ENCODE measurements at places on chromosomes 1 and 21.

- H3K27me3 ChIP-seq, result no peaks in the 10 kb centered on the region
- peaks cover 88% of the 10 kb centered on the region for H3K36me3 ChIP-seq
- no peak overlapping the region for H3K27ac ChIP-seq
- H3K4me1 ChIP-seq, result peaks cover 7% of the 10 kb centered on the region
- DNase-seq, result no peak
- H3K4me3 ChIP-seq, result no peak overlapping the region
These were observed 17.2 kb downstream of the IFNAR2 start for GRCh38 chr21:33246963-33247362.

GRCh38 chr1:178941261-178941689 lies 70.4 kb upstream of the ANGPTL1 start:
- DNase-seq, result peak; percentile 70
- H3K27me3 ChIP-seq, result no peaks in the 10 kb centered on the region
- peaks cover 74% of the 10 kb centered on the region for H3K4me1 ChIP-seq
- H3K36me3 ChIP-seq, result no peaks in the 10 kb centered on the region
- peak overlapping the region; percentile 90 for H3K27ac ChIP-seq
- H3K4me3 ChIP-seq, result no peak overlapping the region

DNA sequence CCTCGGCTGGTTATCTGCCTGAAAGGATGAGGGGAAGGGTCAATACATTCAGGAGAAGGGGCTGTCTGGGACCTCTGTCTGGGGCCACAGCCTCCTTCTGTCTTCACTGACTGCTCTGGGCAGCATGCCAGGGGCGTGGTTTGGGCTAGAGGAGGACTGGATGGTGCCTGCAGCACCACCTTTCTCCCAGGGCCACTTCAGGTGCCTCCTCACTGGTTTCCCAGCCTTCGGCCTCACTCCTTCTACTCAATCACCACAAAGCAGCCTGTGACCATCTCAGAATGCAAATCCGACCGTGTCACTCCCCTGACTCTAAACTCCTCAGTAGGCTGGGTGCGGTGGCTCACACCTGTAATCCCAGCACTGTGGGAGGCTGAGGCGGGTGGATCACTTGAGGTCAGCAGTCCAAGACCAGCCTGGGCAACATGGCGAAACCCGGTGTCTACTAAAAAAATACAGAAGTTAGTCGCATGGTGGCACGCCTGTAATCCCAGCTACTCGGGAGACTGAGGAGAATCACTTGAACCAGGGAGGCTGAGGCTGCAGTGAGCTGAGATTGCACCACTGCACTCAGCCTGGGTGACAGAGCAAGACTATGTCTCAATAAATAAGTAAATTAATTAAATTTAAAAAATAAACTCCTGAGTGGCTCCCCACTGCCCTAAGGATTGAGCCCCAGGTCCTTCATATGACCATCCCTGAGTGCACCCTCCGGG lies 50.1 kb upstream of the ECE1 start:
- H3K4me3 ChIP-seq, result no peak overlapping the region
- H3K27ac ChIP-seq, result peak overlapping the region; percentile 95
- peaks cover 92% of the 10 kb centered on the region for H3K4me1 ChIP-seq
- H3K27me3 ChIP-seq, result no peaks in the 10 kb centered on the region
- DNase-seq, result no peak

DNA sequence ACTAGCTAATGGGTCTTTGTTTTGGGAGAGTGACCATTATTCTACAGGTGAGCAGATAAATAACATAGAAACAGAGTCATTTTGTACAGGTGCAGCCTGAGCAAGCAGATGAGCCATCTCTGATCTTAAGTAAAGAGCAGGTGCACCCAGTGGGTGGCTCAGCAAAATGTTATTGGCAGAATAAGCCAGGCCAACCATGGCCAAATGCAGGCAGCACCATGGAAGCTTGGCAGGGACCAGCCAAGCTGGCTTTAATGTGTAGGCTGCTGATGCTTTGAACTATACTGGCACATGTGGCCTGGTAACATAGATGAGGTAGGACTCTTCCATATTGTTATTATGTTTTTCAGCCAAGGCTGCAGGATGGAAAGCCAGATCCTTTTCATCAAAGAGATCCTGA lies 553.3 kb upstream of the ZRANB2 start:
- no peak overlapping the region for H3K27ac ChIP-seq
- H3K4me3 ChIP-seq, result no peak overlapping the region
- H3K27me3 ChIP-seq, result no peaks in the 10 kb centered on the region
- no peaks in the 10 kb centered on the region for H3K4me1 ChIP-seq
- no peak for DNase-seq

GRCh38 chr1:151715726-151716404 lies 738 bp downstream of the CELF3 start:
- H3K4me1 ChIP-seq, result peaks cover 37% of the 10 kb centered on the region
- no peak for DNase-seq
- H3K27me3 ChIP-seq, result peaks cover 29% of the 10 kb centered on the region
- H3K36me3 ChIP-seq, result no peaks in the 10 kb centered on the region

- no peak for DNase-seq
- no peaks in the 10 kb centered on the region for H3K36me3 ChIP-seq
- no peak overlapping the region for H3K27ac ChIP-seq
- H3K27me3 ChIP-seq, result no peaks in the 10 kb centered on the region
These were observed 622.9 kb downstream of the MATN1 start for GRCh38 chr1:30100524-30100862.

DNA sequence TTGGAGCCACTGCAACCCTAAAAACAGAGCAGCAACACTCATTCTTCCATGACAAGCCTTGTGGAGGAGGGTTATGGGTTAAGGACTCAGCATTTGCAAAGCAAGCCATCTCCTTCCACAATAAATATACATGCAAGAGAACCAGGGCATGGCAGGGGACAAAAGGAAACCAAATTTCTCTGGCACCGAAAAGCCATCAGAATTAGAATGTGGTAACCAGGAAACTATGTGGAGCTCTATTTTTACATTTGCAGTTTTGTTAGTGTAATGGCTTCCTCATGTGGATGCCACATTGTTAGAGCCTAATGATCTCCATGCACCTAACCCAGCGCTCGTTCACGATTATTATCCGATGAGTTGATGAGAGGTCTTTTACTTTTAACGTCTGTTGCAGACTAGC lies 91.7 kb downstream of the NAV1 start:
- no peaks in the 10 kb centered on the region for H3K27me3 ChIP-seq
- H3K4me3 ChIP-seq, result no peak overlapping the region
- peaks cover 42% of the 10 kb centered on the region for H3K4me1 ChIP-seq

DNA sequence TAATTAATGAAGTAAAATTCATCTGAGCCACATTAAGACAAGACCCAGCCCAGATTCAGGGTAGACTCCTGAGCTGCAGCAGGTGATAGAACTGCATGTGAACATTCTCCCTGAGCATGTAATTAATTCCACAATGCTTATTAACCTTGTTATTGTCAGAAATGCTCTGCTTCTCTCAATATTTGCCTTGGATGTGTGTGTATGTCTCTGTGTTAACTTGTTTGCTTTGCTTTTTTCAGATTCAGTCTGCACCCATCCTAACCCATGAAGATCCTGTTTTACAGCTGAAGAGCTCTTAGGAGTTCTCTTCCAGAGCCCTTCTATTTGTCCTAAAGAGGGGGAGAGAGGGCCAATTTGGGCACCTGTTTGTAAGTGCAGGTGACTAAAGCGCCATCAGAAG lies 143.2 kb upstream of the BMP8A start:
- DNase-seq, result no peak
- peaks cover 93% of the 10 kb centered on the region for H3K36me3 ChIP-seq
- peaks cover 3% of the 10 kb centered on the region for H3K4me1 ChIP-seq
- no peak overlapping the region for H3K4me3 ChIP-seq

- peaks cover 8% of the 10 kb centered on the region for H3K4me1 ChIP-seq
- no peak overlapping the region for H3K4me3 ChIP-seq
- DNase-seq, result no peak
- no peaks in the 10 kb centered on the region for H3K27me3 ChIP-seq
- no peaks in the 10 kb centered on the region for H3K36me3 ChIP-seq
These were observed 24.6 kb downstream of the NKAIN1 start for GRCh38 chr1:31215065-31215570.

GRCh38 chr1:225483818-225484656 lies 56.2 kb upstream of the LBR start:
- no peaks in the 10 kb centered on the region for H3K36me3 ChIP-seq
- H3K27me3 ChIP-seq, result no peaks in the 10 kb centered on the region
- peak overlapping the region; percentile 72 for H3K27ac ChIP-seq
- no peak for DNase-seq
- peaks cover 35% of the 10 kb centered on the region for H3K4me1 ChIP-seq

DNA sequence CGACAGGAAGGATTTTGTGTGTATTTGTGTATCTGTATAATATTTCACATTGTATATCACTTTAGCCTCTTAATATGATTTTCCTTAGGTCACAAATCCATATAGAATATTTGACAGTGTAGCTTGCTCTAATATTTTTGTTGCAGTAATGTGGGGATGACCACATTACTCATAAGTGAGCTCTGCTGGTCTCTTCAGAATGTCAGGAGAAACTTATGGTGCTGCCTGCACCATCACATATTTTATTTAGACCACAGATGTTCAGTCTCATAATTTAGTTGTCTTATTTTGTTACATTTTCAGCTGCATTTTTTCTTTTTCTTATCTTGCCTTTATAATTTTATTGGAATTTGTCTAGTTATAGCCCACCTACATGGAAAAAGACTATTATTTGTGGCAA lies 205.3 kb downstream of the PBX1 start:
- no peak for DNase-seq
- peaks cover 64% of the 10 kb centered on the region for H3K4me1 ChIP-seq
- no peaks in the 10 kb centered on the region for H3K36me3 ChIP-seq
- H3K4me3 ChIP-seq, result no peak overlapping the region
- H3K27me3 ChIP-seq, result no peaks in the 10 kb centered on the region

DNA sequence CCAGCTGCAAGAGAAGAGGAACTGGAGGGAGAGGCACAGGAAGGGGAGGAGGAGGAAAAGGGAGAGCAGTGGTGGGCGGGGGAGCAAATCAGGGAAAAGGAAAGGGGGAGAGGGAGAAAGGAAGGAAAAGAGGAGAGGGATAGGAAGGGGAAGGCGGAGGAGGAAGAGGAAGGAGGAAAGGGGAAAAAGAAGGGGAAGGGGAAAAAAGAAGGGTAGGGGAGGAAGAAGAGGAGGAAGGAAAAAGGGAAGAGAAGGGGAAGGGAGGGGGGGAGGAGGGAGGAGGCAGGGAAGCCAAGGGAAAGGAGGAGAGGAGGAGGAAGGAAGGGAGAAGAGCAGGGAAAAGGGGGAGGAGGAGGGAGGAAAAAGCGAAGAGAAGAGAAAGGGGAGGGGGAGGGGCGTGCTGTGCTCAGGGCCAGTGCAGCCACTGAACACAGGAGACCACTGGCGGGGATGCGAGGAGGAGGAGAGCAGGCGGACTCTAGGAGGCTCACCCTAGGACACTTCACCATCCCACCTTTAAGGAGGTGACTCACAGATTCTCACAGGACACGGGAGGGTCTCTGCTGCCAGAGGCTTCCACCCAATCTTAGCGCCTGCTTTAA lies 33.1 kb downstream of the PGBD5 start:
- no peaks in the 10 kb centered on the region for H3K4me1 ChIP-seq
- H3K4me3 ChIP-seq, result no peak overlapping the region
- H3K27ac ChIP-seq, result no peak overlapping the region

- H3K27me3 ChIP-seq, result no peaks in the 10 kb centered on the region
- H3K27ac ChIP-seq, result no peak overlapping the region
- H3K36me3 ChIP-seq, result no peaks in the 10 kb centered on the region
- peaks cover 49% of the 10 kb centered on the region for H3K4me1 ChIP-seq
These were observed 45.7 kb downstream of the MACO1 start for GRCh38 chr1:25476186-25477097.

DNA sequence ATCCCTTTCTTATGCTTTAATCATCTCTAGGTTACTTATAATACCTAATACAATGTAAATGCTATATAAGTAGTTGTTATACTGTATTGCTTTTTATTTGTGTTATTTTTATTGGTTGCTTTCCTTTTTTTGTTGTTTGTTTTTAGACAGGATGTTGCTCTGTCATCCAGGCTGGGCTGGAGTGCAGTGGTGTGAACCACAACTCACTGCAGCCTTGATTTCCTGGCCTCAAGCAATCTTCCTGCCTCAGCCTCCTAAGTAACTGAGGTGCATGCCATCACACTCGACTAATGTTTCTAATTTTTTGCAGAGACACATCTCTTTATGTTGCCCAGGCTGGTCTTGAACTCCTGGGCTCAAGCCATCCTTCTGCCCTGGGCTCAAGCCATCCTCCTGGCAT lies 26.9 kb downstream of the KRTAP19-8 start:
- H3K36me3 ChIP-seq, result no peaks in the 10 kb centered on the region
- no peak overlapping the region for H3K4me3 ChIP-seq
- H3K27ac ChIP-seq, result no peak overlapping the region
- no peaks in the 10 kb centered on the region for H3K27me3 ChIP-seq
- no peaks in the 10 kb centered on the region for H3K4me1 ChIP-seq
- no peak for DNase-seq

- no peaks in the 10 kb centered on the region for H3K27me3 ChIP-seq
- DNase-seq, result no peak
- H3K4me3 ChIP-seq, result no peak overlapping the region
- no peak overlapping the region for H3K27ac ChIP-seq
- H3K4me1 ChIP-seq, result no peaks in the 10 kb centered on the region
- H3K36me3 ChIP-seq, result no peaks in the 10 kb centered on the region
These were observed 1.7 kb downstream of the CLDN14 start for GRCh38 chr21:36478207-36478701.

- H3K36me3 ChIP-seq, result peaks cover 68% of the 10 kb centered on the region
- H3K4me3 ChIP-seq, result no peak overlapping the region
- H3K27me3 ChIP-seq, result no peaks in the 10 kb centered on the region
- H3K4me1 ChIP-seq, result no peaks in the 10 kb centered on the region
- DNase-seq, result no peak
These were observed 20.5 kb upstream of the MYBPHL start for GRCh38 chr1:109327285-109327684.
